Left ventricle myocardium inferior (tissue), 1 donor: ENCODE measurements at places on chromosomes 7 and 10. TPM values are rescaled to one million over a fixed set of nuclear protein-coding genes. Genes with fewer than 3 reads are reported as not detected.

SNCG gene
- total RNA-seq: 14.7 TPM

MUC3A gene
- total RNA-seq: 0.19 TPM

AGAP5 gene
- total RNA-seq: 3.3 TPM

ANKRD61 gene
- total RNA-seq: not detected
